ENCODE measurements at places on chromosomes 1 and 21. TPM values are rescaled to one million over a fixed set of nuclear protein-coding genes. Genes with fewer than 3 reads are reported as not detected.

PGLYRP4 gene
- total RNA-seq, result not detected

ITGB2 gene
- 19.2 TPM for total RNA-seq

HSD3B1 gene
- total RNA-seq, result not detected

LAPTM5 gene
- 13.8 TPM for total RNA-seq

EPB41 gene
- 47.2 TPM for total RNA-seq

NFASC gene
- 51.4 TPM for total RNA-seq

KAZN gene
- total RNA-seq, result 17.8 TPM

SFN gene
- 0.30 TPM for total RNA-seq

CHD5 gene
- 22.0 TPM for total RNA-seq

IKBKE gene
- total RNA-seq, result 2.2 TPM

DRAXIN gene
- 5.8 TPM for total RNA-seq

EXTL1 gene
- 3.0 TPM for total RNA-seq

PLEKHA6 gene
- 17.1 TPM for total RNA-seq

FMOD gene
- total RNA-seq, result 93.3 TPM

LAMC2 gene
- total RNA-seq, result 0.99 TPM

C8B gene
- 0.06 TPM for total RNA-seq

KRTAP24-1 gene
- total RNA-seq, result not detected

ARHGEF16 gene
- 2.6 TPM for total RNA-seq

BNIPL gene
- total RNA-seq, result 0.20 TPM

C1orf94 gene
- total RNA-seq, result 0.50 TPM

DNAJC28 gene
- 6.2 TPM for total RNA-seq

CRYBG2 gene
- 0.66 TPM for total RNA-seq

S100A12 gene
- 1.4 TPM for total RNA-seq

CFHR5 gene
- total RNA-seq, result 0.11 TPM

CTH gene
- 4.9 TPM for total RNA-seq

FCRL2 gene
- total RNA-seq, result 0.20 TPM

RGSL1 gene
- 0.11 TPM for total RNA-seq

MXRA8 gene
- 40.6 TPM for total RNA-seq

ELAPOR1 gene
- 9.3 TPM for total RNA-seq

WNT3A gene
- total RNA-seq, result 0.06 TPM

FCRLA gene
- 0.79 TPM for total RNA-seq
